ENCODE measurements at places on chromosomes 6 and 20.

DNA sequence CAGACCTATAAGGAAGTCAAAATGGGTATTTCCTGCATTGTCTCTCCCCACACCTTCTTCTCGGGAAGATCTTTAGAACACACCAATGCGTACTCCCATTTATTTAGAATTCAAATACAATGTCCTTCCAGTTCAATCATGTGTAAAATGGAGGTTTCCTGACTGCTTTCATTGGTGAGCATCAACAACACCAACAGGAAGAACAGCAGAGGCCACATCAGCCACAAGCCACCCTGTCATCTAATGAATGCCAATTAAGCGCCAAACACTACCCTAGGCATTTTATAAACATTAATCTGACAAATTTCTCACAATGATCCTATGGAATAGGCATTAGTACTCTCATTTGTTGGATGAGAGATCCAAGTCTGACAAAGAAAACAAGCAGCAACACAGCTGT, 68.4 kb upstream of the SMLR1 start:
- DNase-seq: no peak

GRCh38 chr6:146851837-146852236, 253.1 kb downstream of the ADGB start:
- no peak for DNase-seq

- DNase-seq: no peak
Measured at GRCh38 chr6:105492706-105493673, 90.1 kb upstream of the PREP start.

DNA sequence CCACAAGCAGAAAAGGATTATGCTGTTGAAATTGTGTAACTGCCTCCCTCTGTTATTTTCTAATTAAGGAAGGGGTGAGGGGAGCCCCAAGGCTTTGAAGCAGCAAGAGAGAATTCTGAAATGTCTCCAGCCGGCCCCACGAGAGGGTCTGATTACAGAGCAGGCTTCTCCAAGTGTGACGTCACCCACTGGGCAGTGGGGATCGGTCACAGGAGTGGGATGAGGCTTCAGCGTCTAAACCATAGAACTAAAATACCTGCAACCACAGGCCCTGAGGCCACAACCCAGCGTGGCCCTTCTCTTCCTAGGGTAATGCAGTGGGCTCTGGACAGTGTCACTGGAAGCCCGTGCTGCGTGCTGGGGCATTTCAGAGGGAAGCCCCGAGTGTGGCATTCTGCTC, 38.6 kb upstream of the APCDD1L start:
- no peak for DNase-seq

- no peak for DNase-seq
Measured at GRCh38 chr20:46293084-46293483, 15.2 kb downstream of the CDH22 start.
